Naive thymus-derived CD4-positive, alpha-beta T cell (primary cell): ENCODE measurements at places on chromosomes 2 and 18. TPM values are rescaled to one million over a fixed set of nuclear protein-coding genes. Genes with fewer than 3 reads are reported as not detected.
A peak's percentile ranks its signal among the peaks of the same experiment; 100 is the strongest.

ALPI gene
- not detected for total RNA-seq

DPY30 gene
- 60.1 and 61.9 TPM in 2 replicates for total RNA-seq

BCL2L11 gene
- 39.0 TPM for total RNA-seq

UGT1A8 gene
- not detected in 2 replicates for total RNA-seq

FHL2 gene
- 0.93 TPM for total RNA-seq

GRCh38 chr2:48279344-48280090, 250.4 kb upstream of the STON1 start:
- no peak for DNase-seq
- H3K27me3 ChIP-seq = no peaks in the 10 kb centered on the region
- no peak overlapping the region for H3K4me3 ChIP-seq
- H3K27ac ChIP-seq = no peak overlapping the region

GRCh38 chr2:28470759-28471158, 25.1 kb upstream of the PLB1 start:
- H3K36me3 ChIP-seq = no peaks in the 10 kb centered on the region
- H3K4me3 ChIP-seq = no peak overlapping the region

DNA sequence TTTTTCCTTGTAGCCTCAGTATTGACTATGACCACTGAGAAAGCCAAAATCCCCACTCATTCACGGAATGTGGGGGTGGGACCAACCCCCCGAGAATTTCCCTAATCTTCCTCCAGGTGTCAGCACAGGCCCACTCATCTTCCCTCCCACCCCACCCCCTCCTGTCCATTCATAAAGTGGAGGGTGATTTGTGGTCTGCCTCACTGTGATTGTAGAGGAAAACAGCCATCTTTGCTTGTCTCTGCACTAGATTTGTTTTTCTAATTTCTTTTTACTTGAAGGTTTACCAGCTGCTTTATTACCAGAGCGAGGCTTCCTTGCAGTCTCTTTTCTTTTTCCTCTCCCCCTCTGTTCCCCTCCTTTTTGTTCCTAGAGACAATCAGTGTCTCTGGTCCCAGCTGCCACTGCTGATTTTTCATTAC, 171.8 kb downstream of the ICOS start:
- H3K4me3 ChIP-seq = peak overlapping the region; percentile 21
- no peak overlapping the region for H3K27ac ChIP-seq
- no peaks in the 10 kb centered on the region for H3K27me3 ChIP-seq
- H3K4me1 ChIP-seq = peaks cover 31% of the 10 kb centered on the region
- DNase-seq = peak; percentile 62
- no peaks in the 10 kb centered on the region for H3K36me3 ChIP-seq

DNA sequence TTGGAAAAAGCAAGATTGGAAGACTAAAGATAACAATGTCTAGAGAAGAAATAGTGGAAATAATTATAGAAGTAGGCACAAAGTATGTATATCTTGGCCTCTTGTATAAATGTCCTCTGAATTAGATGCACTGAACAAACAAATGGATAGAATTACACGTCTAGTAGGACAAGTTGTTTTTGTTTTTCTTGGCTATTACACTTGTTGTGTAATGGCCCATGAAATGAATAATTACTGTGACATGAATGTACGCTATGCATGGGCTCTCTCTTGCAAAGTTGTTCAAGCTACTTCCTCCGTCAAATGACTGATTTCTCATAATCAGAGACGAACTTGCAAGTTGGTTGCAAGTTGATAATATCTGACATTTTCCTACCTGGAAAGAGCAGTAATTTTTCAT, 126.2 kb downstream of the PDE1A start:
- no peaks in the 10 kb centered on the region for H3K36me3 ChIP-seq
- H3K4me3 ChIP-seq = no peak overlapping the region
- H3K27ac ChIP-seq = no peak overlapping the region
- no peaks in the 10 kb centered on the region for H3K27me3 ChIP-seq

GRCh38 chr18:56851774-56852173, 200.6 kb downstream of the WDR7 start:
- H3K4me1 ChIP-seq = no peaks in the 10 kb centered on the region
- H3K36me3 ChIP-seq = no peaks in the 10 kb centered on the region
- no peak for DNase-seq
- no peak overlapping the region for H3K27ac ChIP-seq
- no peak overlapping the region for H3K4me3 ChIP-seq

GRCh38 chr2:39494784-39495251, 57.7 kb upstream of the MAP4K3 start:
- no peak overlapping the region for H3K27ac ChIP-seq
- no peak overlapping the region for H3K4me3 ChIP-seq
- no peaks in the 10 kb centered on the region for H3K36me3 ChIP-seq
- H3K4me1 ChIP-seq = no peaks in the 10 kb centered on the region

DNA sequence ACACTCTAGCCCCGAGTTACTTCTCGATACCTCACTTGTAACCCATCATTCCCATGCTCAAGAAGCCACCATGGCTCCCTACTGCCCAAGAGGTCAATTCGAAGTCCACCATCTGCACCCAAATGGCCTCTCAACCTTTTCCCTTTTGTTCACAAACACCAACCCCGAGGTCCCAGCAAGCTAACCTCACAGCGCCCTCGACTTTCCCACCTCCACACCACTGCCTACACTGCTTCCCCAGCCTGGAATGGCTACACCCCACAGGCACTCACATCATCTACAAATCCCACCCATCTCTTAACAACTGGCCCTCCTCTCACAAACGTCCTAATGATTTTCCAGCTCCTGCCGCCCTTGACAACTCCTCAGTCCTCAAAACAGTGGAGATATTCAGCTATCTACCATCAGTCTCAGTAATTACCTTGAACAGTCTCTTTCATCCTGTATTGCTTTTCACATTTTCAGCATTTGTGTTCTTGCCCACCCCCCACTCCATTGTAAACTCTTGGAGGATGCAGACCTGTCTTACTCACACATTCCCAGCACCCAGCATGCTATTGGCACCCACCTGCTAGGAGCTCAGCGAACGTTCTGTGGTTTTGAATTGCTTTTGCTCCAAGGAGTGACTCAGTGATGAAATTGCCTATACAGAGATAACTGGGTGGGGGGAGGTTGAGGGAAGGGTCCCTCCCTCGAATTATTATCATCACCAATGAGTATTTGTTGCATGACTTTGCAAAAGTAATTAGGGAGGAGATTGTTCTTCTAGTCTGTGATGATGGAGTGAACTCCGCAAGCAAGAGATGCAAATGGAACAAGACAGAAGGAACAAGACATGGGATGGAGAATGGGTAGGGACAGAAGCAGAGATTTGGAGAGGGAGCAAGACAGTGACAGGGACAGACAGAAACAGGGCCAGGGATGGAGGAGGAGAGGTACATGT, 106.8 kb downstream of the CYP26B1 start:
- no peaks in the 10 kb centered on the region for H3K27me3 ChIP-seq
- H3K4me1 ChIP-seq = no peaks in the 10 kb centered on the region
- no peak overlapping the region for H3K4me3 ChIP-seq

DNA sequence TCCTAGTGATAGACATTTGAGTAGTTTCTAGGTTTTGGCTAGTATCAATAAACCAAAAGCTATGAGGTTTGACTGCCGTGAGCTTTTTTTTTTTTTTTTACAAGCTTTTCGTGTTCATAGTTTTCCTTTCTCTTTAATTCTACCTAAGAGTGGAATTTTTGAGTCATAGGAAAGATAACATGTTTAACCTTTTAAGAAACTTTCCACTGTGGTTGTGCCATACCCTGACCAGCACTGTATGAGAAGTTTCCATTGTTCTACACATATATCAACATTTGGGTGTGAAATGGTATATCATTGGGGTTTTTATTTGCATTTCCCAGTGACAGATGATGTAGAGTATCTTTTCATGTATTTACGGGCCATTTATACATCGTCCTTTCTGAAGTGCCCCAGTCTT, 31.7 kb downstream of the UBE2F start:
- H3K36me3 ChIP-seq = peaks cover 7% of the 10 kb centered on the region
- no peaks in the 10 kb centered on the region for H3K27me3 ChIP-seq
- peak overlapping the region; percentile 64 for H3K27ac ChIP-seq

DNA sequence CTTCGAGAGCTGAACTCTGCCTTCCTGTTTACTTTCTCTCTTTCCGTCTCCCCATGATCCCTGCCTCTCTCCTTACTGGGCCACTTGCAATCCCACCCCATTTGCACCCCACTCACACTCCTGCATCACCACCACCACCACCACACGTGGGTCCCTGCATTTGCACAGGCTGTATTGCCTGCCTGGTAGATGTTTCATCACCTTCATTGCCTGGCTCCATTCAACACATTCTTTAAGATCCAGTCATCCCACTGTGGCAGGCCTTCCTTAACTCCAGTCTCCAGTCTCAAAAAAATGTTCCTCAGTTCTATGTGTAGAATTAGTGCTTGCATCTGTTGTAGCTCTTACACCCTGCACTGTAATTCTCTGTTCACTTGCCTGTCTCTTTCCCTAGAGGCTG, 13.9 kb downstream of the NOSTRIN start:
- no peak overlapping the region for H3K27ac ChIP-seq
- no peaks in the 10 kb centered on the region for H3K27me3 ChIP-seq
- H3K4me1 ChIP-seq = no peaks in the 10 kb centered on the region
- H3K4me3 ChIP-seq = no peak overlapping the region
- DNase-seq = no peak

GRCh38 chr18:3159830-3160229, 59.9 kb downstream of the MYOM1 start:
- H3K4me3 ChIP-seq = no peak overlapping the region
- H3K27me3 ChIP-seq = no peaks in the 10 kb centered on the region
- H3K36me3 ChIP-seq = no peaks in the 10 kb centered on the region

DNA sequence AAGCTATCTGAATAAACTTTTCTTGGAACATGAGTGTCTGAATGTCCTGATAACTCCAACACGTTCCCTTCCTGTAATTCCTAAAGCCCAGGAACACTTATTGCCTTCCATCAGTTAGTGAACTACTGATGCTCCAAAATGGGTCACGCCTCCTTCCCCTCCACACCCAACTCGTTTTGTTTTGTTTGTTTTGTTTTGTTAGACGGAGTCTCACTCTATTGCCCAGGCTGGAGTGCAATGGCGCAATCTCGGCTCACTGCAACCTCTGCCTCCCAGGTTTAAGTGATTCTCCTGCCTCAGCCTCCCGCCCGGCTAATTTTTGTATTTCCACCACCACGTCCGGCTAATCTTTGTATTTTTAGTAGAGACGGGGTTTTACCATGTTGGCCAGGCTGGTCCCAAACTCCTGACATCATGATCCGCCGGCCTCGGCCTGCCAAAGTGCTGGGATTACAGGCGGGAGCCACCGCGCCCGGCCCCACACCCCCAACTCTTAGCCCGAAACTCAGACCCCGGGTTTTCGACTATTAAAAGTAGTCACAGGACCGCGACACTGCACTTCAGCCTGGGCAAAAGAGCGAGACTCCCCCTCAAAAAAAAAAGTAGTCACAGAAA, 774 bp downstream of the IER3IP1 start:
- H3K36me3 ChIP-seq = no peaks in the 10 kb centered on the region
- DNase-seq = no peak
- H3K27ac ChIP-seq = peak overlapping the region; percentile 72
- peak overlapping the region; percentile 94 for H3K4me3 ChIP-seq
